ENCODE measurements at places on chromosomes 12 and 14.

DNA sequence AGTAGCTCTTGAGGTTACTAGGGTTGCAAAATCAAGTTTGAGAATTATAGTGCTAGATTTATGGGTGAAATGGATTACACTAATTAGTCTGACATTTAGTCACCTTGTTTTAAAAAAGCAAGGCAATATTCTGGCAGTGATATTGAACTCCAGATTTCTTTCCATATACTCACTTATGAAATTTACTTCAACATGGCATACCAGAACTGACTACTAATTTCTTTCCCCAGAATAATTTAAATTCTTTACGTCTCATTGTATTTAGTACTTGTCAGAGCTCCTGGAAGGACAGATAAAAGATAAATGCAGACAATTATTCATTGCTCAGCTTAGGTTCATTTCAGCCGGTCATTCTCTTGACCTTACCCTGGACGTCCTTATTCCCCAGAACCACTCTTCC is 24.3 kb downstream of the EMP1 start:
- no peak for DNase-seq

GRCh38 chr14:101520621-101521472 is 40.4 kb upstream of the DIO3 start:
- DNase-seq, result no peak

DNA sequence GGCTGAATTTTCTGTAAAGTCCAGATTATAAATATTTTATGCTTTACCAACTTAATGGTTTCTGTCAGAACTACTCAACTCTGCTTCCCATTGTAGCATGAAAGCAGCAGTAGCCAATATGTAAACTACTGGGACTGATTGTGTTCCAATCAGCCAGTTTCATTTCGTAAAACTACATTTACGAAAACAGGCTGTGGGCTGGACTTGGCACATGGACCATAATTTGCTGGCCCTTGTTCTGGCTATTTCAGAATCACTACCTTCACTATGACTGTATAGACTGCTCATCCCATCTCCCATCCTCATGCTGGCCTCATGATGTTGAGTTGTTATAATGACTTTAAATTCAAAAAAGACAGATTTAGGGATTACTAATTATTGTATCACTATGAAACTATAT is 38.7 kb downstream of the FAR2 start:
- no peak for DNase-seq

DNA sequence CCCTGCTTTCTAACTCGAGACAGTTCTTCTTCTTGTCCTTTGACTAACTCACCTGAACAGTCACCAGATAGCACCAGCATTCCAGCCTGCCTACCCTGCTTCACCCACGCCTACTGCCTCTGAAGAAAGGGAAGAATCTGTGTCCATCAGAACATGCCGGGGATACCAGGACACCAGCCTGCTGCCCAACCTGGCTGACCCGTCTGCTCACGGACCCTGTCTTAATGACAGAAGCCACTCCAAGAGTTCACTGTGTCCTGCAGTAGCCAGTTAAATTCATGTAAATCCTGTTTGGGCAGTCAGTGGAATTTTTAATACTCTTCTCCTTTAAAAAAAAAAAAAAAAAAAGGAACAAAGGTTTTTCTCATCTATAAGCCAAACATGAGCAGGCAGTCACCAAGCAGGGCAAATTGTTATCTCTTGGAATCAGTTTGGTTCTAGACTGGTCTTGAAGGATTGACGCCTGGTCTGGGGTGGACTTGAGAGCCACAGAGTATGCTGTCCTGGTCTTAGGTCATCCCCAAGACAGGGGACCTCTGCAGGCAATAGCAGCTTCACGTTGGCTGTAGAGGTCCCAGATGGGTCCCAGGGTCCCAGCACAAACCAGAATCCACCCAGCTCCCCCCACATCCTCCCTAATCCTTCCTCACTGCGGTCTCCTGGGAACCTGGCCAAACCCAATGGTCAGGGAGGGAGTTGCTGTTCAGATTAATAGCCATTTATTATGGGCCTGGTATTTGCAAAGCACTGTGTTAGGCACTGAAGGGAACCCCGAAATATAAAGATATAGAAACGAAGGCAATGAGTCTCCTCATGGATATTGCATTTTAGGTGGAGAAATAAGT is 181.1 kb upstream of the HIF1A start:
- no peak for DNase-seq

GRCh38 chr12:30211743-30212142 is 428.0 kb upstream of the TMTC1 start:
- DNase-seq, result no peak

GRCh38 chr12:4441355-4442335 is 4.0 kb downstream of the FGF6 start:
- DNase-seq, result no peak

GRCh38 chr12:50297996-50298395 is 14.7 kb upstream of the LIMA1 start:
- DNase-seq, result no peak

- DNase-seq, result no peak
Measured at GRCh38 chr14:59253527-59253926, 65.1 kb downstream of the DAAM1 start.

- no peak for DNase-seq
Measured at GRCh38 chr12:7116916-7117315, 7.9 kb upstream of the C1RL start.

GRCh38 chr12:54442099-54442498 is 23.0 kb upstream of the ITGA5 start:
- no peak for DNase-seq

- no peak for DNase-seq
Measured at GRCh38 chr12:25950329-25951115, 8.0 kb upstream of the RASSF8 start.

GRCh38 chr12:93201990-93202389 is 175.7 kb upstream of the NUDT4 start:
- no peak for DNase-seq

Data from activated naive CD4-positive, alpha-beta T cell treated with anti-CD3 and anti-CD28 coated beads, Interleukin-2, amount 50 U/mL, for 16 hours (primary cell).